Colonic mucosa (tissue), 4 donors: ENCODE measurements at places on chromosomes 1 and 21.

- DNase-seq, result no peak
- H3K27me3 ChIP-seq, result no peaks in the 10 kb centered on the region
- H3K27ac ChIP-seq, result no peak overlapping the region
- H3K36me3 ChIP-seq, result no peaks in the 10 kb centered on the region
These were observed 9.3 kb downstream of the DRAXIN start for GRCh38 chr1:11700601-11701467.

DNA sequence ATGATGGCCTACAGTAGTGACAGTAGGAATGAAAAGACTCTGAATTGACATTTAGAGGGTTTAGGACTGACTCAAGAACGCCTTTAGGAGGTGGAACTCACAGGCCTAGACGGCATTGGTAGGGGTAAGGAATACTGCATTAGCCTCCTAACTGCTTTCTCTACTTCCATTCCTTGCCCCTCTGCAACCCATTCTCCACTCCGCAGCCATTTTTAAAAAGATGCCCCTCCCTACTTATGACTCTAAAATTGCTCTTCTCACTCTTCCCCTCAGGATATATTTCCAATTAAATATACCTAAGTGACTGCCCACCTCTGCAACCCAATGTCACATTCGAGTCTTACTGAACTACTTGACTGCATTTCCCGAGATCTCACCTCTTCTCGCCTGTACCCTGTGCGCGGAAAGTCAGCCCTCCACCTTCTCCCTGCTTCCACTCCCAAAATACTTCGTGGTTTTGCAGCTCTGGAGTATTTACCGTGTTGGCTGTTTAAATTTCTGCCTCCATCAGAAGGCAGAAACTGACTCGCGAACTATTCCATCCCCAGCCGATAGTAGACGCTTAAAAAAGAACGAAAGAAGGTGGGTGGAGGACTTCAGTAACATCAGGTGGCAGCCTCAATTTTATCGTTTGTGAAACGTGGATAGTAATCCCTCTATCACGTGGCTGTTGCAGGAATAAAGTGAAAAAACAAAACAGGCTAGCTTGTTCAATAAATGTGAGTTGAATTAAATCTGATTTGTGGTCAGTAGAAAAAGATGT lies 1.1 kb upstream of the YBX1 start:
- peak overlapping the region; percentile 89 for H3K4me3 ChIP-seq
- H3K4me1 ChIP-seq, result peaks cover 14% of the 10 kb centered on the region
- H3K27me3 ChIP-seq, result no peaks in the 10 kb centered on the region
- peak; percentile 26 for DNase-seq
- H3K36me3 ChIP-seq, result no peaks in the 10 kb centered on the region
- H3K27ac ChIP-seq, result peak overlapping the region; percentile 90

GRCh38 chr1:225850370-225850769 lies 31.8 kb downstream of the TMEM63A start:
- peaks cover 10% of the 10 kb centered on the region for H3K36me3 ChIP-seq
- no peak overlapping the region for H3K27ac ChIP-seq
- H3K27me3 ChIP-seq, result no peaks in the 10 kb centered on the region

DNA sequence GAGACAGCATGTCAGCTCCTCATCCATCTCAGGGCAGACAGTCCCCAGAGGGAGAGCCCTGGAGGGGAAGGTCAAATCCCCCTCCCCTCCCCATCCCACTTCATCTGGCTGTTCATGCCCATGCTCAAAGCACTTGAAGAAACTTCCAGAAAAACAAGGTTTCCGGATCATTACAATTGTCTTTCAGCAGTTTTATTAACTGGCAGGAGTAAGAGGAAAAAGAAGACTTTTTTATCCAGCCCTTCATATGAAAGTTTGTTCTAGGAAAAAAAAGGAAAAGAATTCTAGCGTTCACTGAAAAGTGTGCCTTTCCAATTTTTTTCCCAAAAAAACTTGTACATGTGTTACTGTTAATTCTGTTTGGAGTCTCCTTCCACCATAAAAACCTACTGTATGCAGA lies 145.7 kb upstream of the TIAM1 start:
- no peak overlapping the region for H3K4me3 ChIP-seq
- no peak overlapping the region for H3K27ac ChIP-seq
- no peak for DNase-seq
- no peaks in the 10 kb centered on the region for H3K36me3 ChIP-seq

DNA sequence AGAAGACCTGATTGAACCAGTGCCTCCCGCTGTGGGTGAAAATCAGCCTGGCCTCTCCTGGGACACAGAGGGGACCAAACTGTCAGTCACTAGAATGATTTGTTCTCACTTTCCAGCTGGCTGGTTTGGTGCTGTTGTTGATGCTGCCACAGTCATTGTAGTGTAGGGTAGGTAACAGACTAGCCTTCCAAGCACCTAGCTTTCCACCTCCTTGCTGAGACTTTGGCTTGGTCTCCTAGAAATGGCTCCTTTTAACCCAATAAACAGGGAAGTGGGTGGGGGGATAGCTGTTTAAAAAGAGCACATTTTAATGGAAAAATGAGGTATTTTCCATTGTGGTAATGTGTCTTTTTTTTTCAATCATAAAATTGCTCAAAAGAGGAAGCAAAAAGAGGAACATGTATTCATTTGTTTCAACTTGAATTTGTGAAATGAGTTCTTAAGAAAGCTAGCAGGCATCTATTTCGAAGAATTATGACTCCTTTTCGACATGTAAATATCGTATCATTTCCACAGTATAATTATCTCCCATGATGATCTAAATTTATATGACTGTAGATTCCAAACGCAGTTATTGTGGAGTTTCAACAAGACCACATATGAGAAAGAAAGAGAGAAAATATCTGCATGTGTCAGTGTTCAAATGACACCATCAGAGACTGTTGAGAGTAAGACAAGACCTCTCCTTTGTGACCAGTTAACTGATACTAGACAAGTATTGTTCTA lies 190.1 kb downstream of the HLX start:
- H3K4me1 ChIP-seq, result no peaks in the 10 kb centered on the region
- DNase-seq, result no peak
- no peak overlapping the region for H3K4me3 ChIP-seq

GRCh38 chr1:110555807-110556470 lies 37.0 kb upstream of the KCNA10 start:
- no peak overlapping the region for H3K4me3 ChIP-seq
- no peaks in the 10 kb centered on the region for H3K36me3 ChIP-seq
- no peak overlapping the region for H3K27ac ChIP-seq
- DNase-seq, result no peak
- H3K4me1 ChIP-seq, result no peaks in the 10 kb centered on the region
- H3K27me3 ChIP-seq, result peaks cover 12% of the 10 kb centered on the region

- H3K36me3 ChIP-seq, result no peaks in the 10 kb centered on the region
- no peaks in the 10 kb centered on the region for H3K27me3 ChIP-seq
- no peak overlapping the region for H3K4me3 ChIP-seq
- no peaks in the 10 kb centered on the region for H3K4me1 ChIP-seq
- DNase-seq, result no peak
These were observed 153.5 kb upstream of the SOD1 start for GRCh38 chr21:31505975-31506374.

GRCh38 chr1:59025201-59025600 lies 241.4 kb upstream of the JUN start:
- no peaks in the 10 kb centered on the region for H3K27me3 ChIP-seq
- no peaks in the 10 kb centered on the region for H3K36me3 ChIP-seq
- H3K4me3 ChIP-seq, result no peak overlapping the region
- H3K4me1 ChIP-seq, result no peaks in the 10 kb centered on the region
- DNase-seq, result no peak

GRCh38 chr1:23290836-23291565 lies 53.1 kb downstream of the HNRNPR start:
- no peaks in the 10 kb centered on the region for H3K27me3 ChIP-seq
- H3K27ac ChIP-seq, result no peak overlapping the region
- H3K36me3 ChIP-seq, result no peaks in the 10 kb centered on the region
- no peak overlapping the region for H3K4me3 ChIP-seq

DNA sequence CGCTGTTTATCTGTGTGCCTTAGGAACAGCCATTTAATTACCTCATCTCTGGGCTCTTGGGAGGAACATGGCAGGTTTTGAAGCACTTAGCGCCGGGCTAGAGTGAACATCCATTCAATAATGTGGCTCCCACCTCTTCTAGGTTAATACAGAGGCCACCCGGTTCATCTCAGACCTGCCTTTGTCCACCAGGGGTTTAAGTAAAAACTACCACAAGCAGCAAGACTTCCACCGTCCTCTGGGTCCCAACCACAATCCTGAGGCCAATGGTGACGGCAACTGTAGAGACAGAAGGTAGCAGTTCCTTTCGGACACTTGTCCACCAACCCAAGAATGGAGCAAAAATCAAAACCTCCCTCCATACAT lies 924 bp upstream of the DDOST start:
- peaks cover 4% of the 10 kb centered on the region for H3K36me3 ChIP-seq
- H3K27me3 ChIP-seq, result no peaks in the 10 kb centered on the region
- peak overlapping the region; percentile 96 for H3K4me3 ChIP-seq
- H3K27ac ChIP-seq, result peak overlapping the region; percentile 51
- no peaks in the 10 kb centered on the region for H3K4me1 ChIP-seq

- no peaks in the 10 kb centered on the region for H3K36me3 ChIP-seq
- H3K4me1 ChIP-seq, result no peaks in the 10 kb centered on the region
- peak; percentile 34 for DNase-seq
- no peaks in the 10 kb centered on the region for H3K27me3 ChIP-seq
- no peak overlapping the region for H3K27ac ChIP-seq
- H3K4me3 ChIP-seq, result peak overlapping the region; percentile 14
These were observed 5.5 kb downstream of the TNFRSF25 start for GRCh38 chr1:6460301-6461050.

DNA sequence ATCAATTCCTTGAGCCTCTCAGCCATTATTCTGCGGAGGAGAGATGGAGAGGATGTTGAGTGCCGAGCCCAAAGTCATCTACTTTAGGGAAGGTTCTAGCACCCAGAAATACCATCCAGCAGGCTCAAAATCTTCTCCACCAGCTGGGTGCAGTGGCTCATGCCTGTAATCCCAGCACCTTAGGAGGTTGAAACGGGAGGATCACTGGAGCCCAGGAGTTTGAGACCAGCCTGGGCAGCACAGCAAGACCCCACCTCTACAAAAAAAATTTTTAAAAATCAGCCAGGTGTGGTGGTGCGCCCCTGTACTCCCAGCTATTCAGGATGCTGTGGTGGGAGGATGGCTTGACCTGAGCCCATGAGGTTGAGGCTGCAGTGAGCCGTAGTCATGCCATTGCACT lies 39.5 kb upstream of the CAPZB start:
- H3K36me3 ChIP-seq, result no peaks in the 10 kb centered on the region
- no peak overlapping the region for H3K27ac ChIP-seq
- no peaks in the 10 kb centered on the region for H3K4me1 ChIP-seq
- H3K27me3 ChIP-seq, result no peaks in the 10 kb centered on the region
- DNase-seq, result no peak

DNA sequence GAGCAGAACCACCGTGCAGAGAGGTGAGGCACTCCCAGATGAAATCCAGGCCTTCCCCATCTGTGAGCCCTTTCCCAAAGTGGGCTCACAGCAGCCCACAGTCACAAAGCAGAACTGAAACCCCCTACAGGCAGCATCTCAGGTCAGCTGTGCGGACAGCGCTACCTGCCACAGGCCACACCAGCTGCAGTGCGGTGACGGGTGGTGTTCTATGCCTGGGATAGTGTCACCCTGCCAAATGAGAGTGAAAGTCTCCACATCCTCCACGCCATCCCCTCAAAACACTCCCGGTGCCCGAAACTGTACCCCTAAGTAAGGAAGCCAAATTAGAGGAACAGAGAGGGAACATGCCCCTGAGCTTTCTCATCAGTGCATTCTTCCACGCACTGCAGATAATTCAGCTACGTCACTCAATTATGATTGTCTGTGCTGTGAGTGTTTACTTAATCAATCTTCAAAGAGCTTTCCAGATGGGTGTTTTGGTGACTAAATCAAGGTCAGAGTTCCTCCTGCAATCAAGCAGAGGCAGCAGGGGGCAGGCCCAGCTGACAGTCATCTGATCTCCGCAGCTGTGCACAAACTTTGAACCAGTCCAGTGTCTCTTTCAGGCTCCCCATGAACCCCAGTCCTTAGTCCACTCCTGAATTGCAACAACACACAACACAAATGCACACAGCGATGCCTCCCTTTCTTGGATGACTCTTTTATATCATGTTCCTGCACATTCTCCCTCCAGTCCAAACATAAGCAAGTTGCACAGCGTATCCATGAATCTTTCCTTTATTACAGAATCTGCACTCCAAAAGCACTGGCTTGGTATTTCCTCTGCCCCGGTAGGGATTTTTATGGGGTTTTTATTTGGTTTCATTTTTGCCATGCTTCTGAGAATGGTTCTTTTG lies 150.0 kb downstream of the TOMM20 start:
- H3K4me1 ChIP-seq, result peaks cover 35% of the 10 kb centered on the region
- DNase-seq, result peak; percentile 87
- H3K36me3 ChIP-seq, result no peaks in the 10 kb centered on the region
- peak overlapping the region; percentile 90 for H3K27ac ChIP-seq
- H3K27me3 ChIP-seq, result no peaks in the 10 kb centered on the region

GRCh38 chr1:53888681-53889080 lies 916 bp downstream of the YIPF1 start:
- H3K36me3 ChIP-seq, result no peaks in the 10 kb centered on the region
- no peaks in the 10 kb centered on the region for H3K4me1 ChIP-seq
- H3K27ac ChIP-seq, result peak overlapping the region; percentile 71
- H3K27me3 ChIP-seq, result no peaks in the 10 kb centered on the region
- no peak for DNase-seq
- H3K4me3 ChIP-seq, result peak overlapping the region; percentile 97

- H3K4me1 ChIP-seq, result no peaks in the 10 kb centered on the region
- no peak overlapping the region for H3K27ac ChIP-seq
- no peak for DNase-seq
- H3K36me3 ChIP-seq, result no peaks in the 10 kb centered on the region
These were observed 21.7 kb downstream of the RHBG start for GRCh38 chr1:156390469-156391365.

GRCh38 chr1:101175466-101175865 lies 61.4 kb upstream of the S1PR1 start:
- no peaks in the 10 kb centered on the region for H3K27me3 ChIP-seq
- H3K27ac ChIP-seq, result no peak overlapping the region
- H3K4me1 ChIP-seq, result no peaks in the 10 kb centered on the region
- H3K4me3 ChIP-seq, result no peak overlapping the region
- DNase-seq, result no peak

DNA sequence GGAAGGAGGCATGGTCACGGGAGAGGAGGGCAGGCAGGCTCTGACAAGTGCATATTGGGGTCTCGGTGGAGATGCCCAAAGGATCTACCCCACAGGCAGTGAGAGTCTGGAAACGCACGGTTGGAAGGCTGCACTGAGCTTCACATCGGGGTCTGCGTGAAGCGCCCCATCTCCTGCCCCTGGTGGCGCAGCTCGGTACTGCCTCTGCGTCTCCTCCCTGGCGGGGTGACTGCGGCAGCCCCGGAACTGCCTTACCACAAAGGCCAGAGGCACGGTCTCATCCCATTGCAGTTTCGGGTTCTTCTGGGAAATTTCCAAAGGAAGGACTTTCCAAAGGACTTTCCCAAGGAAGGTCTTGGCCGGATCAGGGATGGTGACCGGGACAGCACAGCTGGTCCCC lies 69.2 kb upstream of the AJAP1 start:
- no peaks in the 10 kb centered on the region for H3K36me3 ChIP-seq
- H3K27ac ChIP-seq, result no peak overlapping the region
- no peaks in the 10 kb centered on the region for H3K4me1 ChIP-seq
- no peak for DNase-seq
